ENCODE measurements at places on chromosomes 12 and 14.
A peak's percentile ranks its signal among the peaks of the same experiment; 100 is the strongest.

DNA sequence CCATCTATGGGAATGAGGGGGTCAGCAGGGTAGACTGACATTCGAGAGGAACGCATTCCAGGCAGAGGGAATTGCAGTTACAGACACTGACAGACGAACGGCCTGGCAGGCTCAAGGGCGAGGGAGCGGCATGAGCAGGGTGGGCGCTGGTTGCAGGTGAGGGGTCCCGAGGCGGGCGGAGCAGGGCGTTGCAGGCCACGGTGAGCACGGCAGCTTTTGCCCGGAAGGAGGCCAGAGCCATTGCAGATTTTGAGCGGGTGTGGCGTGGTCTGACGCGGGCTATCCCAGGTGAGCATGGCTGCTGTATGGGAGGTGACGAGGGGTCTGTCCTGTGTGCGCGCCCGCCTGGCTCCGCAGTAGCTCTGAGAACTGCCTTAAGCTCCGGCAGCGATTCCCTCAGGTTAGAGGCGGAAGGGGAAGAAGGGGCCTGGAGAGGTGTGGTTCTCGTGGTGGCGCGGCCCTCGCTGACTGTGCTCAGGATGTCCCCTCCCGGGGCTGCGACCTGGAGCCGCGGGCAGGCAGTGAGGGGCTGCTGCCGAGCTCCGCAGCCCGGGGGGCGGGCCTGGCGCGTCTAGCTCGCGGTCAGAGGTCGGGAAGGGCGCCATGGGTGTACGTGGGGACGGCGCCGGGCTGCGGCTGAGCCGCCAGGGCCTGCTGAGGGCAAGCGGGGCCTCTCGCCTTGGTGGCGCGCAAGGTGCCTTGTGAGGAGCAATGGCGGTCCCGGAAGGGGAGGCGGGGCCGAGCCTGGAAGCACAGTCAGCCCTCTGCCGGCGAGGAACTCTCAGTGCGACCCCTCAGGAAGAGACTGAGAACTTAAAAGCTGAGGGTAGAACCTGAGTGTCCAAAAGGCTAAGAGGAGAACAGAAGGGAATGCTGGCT lies 177.1 kb downstream of the CACNA1C start:
- no peak for DNase-seq

DNA sequence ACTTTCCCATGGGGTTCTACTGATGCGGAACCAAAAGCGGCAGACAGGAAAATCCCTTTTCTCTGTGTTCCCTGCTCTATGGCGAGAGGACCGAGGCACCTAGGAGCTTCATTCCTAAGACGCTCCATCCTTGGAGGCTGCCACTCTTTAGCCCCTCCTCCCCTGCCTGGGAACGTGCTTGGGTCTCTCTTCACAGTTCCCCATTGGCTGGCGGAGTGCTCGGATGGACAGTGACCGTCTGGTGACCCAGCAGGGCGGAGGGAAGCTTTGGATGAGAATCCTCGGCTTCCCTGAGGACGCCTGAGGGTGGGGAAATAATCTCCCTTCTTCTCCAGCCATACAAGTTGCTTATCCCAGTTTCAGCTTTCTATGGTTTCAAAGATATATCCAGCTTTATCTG lies 37.3 kb downstream of the KCNA5 start:
- DNase-seq = no peak

DNA sequence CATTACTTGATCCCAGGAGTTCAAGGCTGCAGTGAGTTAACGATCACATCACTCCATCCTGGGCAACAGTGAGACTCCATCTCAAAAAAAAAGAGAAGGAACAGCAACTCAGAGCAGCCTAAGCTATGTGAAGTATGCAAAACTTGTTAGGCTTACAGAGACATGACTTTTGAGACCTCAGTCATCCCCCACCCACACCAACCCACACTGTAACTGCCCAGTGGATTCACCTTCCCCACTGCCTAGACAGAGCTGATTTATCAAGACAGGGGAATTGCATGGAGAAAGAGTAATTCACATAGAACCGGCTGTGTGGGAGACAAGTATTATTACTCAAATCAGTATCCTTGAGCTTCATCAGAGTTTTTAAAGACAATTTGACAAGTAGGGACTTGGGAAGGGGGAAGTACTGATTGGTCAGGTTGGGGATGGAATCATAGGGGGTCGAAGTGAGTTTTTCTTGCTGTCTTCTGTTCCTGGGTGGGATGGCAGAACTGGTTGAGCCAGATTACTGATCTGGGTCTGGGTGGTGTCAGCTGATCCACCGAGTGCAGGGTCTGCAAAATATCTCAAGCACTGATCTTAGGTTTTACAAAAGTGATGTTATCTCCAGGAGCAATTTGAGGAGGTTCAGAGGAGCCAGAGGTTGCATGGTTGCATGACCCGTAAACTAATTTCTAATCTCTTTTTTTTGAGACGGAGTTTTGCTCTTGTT lies 6.2 kb upstream of the WDR89 start:
- DNase-seq = no peak

DNA sequence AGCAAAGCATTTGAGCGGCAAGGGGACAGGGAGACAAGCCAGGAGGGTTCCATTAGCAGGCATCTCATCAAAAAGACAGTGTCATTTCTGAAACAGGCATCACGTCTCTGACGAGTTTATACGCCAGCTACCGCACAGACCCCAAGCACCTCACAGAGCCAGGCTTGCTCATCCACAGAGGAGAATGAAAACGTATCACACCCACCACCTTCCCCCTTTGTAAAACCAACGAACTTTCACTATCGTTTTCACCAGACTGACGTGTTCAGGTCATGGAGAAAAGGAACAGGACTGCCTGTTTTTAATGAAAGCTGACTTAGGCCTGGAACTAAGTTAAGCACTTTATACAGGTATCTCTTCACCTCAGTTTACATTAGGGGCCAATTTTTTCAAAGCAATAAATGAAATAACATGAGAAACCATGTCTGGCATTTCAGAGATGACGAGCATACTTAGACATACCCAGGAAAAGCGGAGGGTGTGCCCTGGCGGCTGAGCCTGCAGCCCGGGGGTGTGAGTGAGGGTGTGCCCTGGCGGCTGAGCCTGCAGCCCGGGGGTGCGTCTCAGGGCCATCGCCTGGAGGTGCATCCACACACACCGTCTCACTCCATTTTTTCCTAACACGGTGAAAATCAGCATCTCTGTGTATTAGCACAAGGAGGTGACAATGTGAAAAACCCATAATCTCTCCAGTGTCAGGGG lies 41.9 kb downstream of the STX2 start:
- DNase-seq = peak; percentile 13

DNA sequence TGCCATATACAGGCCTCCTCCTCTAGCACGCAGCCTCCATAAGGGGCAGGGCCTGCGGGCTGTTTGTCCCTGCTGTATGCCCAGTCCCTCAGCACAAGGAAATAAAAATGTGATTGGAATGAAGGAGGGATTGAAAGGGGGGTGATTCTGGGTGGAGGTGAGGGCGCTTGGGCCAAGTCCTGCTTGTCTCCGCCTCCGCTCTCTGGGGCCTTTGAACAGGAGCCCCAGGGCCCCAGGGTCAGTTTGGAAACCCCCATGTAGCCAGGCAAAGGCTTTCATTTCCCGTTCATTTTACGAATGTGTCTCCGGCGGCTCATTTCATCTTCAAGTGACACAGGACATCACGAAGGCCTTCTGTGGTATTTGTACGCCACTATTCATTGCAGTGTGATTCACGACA lies 4.5 kb upstream of the CACNA2D4 start:
- DNase-seq = no peak

DNA sequence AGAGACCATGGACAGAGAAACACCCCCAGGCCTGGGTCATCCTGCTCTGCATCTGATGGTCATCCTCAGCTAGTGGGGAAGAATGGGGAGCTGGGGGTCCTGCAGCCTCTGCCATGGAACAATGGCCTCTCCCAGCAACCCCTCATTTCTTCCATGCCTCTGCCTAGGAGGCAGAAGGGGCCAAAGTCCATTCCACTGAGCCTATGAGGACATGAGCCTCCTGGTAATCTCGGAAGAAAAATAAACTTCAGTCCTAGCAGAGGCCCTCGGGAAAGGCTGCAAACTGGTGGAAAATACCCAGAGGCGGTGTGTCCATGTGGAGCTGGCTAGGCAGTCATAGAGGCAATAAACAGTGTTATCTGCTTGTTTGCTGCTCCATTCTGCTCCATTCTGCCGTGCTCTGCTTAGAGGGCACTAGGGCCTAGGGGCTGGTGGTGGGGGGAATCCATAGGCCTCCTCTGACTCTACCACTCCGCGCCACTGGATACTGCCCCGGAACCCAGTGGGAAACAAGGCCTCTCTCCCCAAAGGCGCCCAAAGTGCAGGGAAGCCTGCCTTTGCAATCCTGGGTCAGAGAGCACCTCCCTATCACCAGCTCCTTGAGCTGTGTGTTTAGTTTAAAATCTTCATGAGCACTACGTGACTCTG lies 4.5 kb downstream of the PGF start:
- DNase-seq = no peak

DNA sequence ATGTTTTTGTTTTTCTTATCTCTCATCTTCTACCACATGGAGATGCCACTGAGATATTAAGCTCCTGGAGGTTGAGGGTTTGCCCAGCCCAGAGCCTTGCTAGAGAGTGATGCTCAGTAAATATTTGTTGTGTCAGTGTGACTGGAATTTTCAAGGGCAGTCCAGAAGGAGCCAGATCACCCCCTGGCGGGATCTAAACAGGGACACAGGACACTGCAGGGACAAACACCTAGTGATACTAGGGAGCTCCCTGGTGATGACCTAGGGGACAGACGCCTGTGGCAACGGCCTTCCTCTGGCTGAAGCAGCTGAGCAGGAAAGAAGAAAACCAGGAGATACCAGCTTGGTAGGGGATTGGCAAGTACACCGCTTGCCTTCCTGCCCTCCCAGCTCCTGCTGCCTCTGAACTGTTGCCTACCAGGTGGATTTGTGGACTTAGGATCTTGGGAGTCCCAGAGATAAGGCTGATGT lies 714.4 kb upstream of the TBX3 start:
- no peak for DNase-seq

DNA sequence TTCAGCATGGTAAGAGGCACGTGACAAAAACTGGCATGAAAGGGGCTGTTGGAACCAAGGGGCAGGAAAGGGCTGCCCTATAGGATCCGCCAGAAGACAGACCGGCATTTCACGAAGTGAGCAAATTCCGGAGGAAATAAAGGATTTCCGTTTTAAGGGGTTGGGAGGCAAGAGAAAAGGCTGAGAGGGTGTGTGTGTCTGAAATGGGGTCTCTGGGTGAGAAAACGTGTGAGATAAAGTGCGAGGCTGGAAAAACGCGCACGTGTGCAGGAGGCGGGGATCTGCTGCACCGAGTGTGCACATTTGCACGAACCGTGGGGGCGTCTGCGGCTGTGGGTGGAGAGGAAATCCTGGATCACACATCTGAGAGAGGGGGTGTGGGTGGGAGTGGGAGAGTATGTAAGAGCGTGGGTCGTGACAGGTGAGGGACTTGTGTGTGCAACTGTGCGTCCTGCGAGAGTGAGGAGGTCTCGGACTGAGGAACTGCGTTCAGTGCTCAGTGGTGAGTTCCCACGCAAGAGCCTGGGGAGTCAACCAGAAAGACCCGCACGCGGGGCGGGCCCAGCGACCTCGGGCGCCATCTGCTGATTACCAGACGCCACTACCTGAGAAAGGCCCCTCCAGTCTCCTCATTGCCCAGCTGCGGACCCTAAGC lies 37.0 kb upstream of the P2RX7 start:
- DNase-seq = peak; percentile 72

DNA sequence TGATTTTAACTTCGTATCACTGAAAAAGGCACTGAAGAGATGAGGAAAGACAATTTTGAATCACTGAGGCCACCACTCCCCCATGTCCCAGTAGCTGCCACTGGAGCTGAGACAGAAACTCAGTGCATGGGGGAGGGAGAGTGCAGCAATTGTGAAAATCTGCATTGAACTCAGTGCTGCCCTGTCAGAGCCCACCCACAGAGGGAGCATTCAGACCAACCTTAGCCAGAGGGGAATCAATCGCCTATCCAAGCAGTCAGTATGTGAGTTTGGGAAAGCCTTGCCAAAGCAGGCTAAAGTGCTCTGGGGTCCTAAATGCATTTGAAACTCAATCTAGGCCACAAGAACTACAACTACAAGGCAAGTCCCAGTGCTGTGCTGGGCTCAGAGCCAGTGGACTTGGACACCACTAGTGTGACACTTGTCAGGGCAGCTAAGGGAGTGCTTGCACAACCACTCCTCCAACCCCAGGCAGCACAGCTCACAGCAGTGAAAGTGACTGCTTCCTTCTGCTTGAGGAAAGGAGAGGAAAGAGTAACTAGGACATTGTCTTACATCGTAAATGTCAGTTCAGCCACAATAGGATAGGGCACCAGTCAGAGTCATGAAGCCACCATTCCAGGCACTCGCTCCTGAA lies 13.3 kb downstream of the RNASE3 start:
- DNase-seq = no peak

- DNase-seq = no peak
These were observed 20.0 kb upstream of the FICD start for GRCh38 chr12:108495054-108495453.

- no peak for DNase-seq
These were observed 17.1 kb upstream of the ATXN2 start for GRCh38 chr12:111616177-111616623.

GRCh38 chr12:123723765-123724164 lies 11.6 kb downstream of the ATP6V0A2 start:
- no peak for DNase-seq

- no peak for DNase-seq
These were observed 17.5 kb downstream of the YY1 start for GRCh38 chr14:100256339-100256895.

- DNase-seq = no peak
These were observed 30.7 kb downstream of the VWF start for GRCh38 chr12:6093764-6094163.

DNA sequence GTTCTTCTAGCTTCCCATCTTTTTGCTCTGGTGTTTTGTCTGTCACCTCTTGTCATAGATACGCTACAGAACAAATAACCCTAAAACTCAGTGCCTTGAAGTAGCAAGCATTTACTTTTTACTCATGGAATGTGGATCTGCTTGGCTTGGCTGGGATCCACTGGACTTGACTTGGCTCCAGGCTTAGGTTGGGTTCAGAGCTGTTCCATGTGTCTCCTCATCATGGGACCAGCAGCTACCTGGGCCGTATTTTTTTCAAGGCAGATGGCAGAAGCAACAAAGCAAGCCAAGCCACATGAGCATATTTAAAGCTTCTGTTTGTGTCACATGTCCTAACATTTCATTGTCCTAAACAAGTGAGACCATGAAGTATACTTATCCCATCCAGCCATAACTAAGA lies 48.7 kb upstream of the ATF1 start:
- DNase-seq = no peak

GRCh38 chr12:20510811-20511210 lies 142.5 kb downstream of the PDE3A start:
- no peak for DNase-seq

DNA sequence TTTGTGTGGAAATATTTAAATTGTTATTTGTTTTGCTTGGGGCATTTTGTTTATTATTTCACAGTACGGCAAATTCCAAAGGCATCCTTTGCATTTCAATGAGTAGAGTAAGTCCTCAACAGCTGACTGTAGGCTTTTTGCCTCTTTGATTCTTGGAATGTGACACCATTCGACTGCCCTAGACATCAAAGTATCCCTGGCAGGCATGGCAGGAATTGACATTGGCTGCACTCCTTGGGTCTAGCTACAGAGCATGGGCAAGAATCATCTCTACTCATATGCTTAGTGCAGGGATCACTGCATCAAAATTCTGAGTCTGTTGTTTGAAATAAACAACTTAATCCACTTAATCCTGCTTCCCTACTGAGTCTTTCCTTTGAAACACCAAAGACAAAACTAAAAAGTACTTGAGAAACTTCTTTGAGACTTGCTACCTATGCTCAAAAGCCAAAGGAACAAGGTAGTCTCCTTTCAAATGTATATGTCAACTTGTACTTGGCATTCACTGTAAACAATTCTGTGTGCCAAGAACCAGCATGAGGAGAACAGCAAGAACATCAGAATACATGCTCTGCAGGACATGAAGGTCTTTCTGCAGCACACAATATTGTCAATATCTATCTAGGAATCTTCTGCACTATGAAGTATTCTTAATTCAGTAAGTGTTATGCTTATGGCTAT lies 1569.0 kb upstream of the FLRT2 start:
- DNase-seq = no peak

Data from activated CD4-positive, alpha-beta T cell treated with anti-CD3 and anti-CD28 coated beads, Interleukin-2, amount 50 U/mL, for 4 hours (primary cell).